ENCODE measurements at places on chromosomes 6 and 20. TPM values are rescaled to one million over a fixed set of nuclear protein-coding genes. Genes with fewer than 3 reads are reported as not detected.

DNA sequence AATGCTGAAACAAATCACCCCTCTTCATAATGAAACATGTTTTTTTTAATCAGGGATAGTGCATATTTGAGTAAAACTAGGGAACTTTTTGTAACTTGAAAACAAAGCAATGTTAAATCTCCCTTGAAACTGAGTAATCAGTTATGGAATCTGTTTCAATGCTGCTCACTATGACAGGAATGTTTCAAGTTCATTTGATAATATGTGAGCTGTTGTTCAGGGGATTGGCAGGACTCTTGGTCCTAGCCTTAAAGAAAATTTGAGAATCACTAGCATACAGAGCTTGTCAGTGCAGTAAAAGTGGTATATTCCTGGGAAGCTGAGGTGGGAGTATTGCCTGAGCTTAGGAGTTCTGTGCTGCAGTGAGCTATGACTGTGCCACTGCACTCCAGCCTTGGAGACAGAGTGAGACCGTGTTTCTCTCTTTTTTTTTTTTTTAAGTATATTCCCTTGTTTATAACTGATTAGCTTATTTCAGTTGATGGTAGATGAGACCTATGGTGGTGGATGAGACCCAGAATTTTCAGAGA lies 21.6 kb upstream of the CALHM6 start:
- DNase-seq = no peak
- no peak overlapping the region for H3K27ac ChIP-seq
- no peaks in the 10 kb centered on the region for H3K4me1 ChIP-seq
- H3K4me3 ChIP-seq = no peak overlapping the region

Gene BCAS1
- total RNA-seq = 0.10 TPM

- H3K4me3 ChIP-seq = no peak overlapping the region
- no peak overlapping the region for H3K27ac ChIP-seq
- no peaks in the 10 kb centered on the region for H3K36me3 ChIP-seq
- H3K27me3 ChIP-seq = no peaks in the 10 kb centered on the region
- no peak for DNase-seq
- H3K4me1 ChIP-seq = no peaks in the 10 kb centered on the region
These were observed 1143.9 kb upstream of the GJE1 start for GRCh38 chr6:140988780-140989179.

Gene RIN2
- total RNA-seq = 0.57 TPM

Gene TRIM15
- not detected for total RNA-seq

GRCh38 chr6:109091314-109092024 lies 3.2 kb downstream of the SESN1 start:
- peaks cover 21% of the 10 kb centered on the region for H3K4me1 ChIP-seq
- no peak for DNase-seq
- H3K36me3 ChIP-seq = peaks cover 11% of the 10 kb centered on the region
- H3K27ac ChIP-seq = no peak overlapping the region

Gene ACTL10
- 1.2 TPM for total RNA-seq

GRCh38 chr6:143037470-143037869 lies 23.2 kb upstream of the AIG1 start:
- H3K4me1 ChIP-seq = no peaks in the 10 kb centered on the region
- H3K4me3 ChIP-seq = no peak overlapping the region
- peaks cover 4% of the 10 kb centered on the region for H3K27me3 ChIP-seq
- no peaks in the 10 kb centered on the region for H3K36me3 ChIP-seq
- DNase-seq = no peak

DNA sequence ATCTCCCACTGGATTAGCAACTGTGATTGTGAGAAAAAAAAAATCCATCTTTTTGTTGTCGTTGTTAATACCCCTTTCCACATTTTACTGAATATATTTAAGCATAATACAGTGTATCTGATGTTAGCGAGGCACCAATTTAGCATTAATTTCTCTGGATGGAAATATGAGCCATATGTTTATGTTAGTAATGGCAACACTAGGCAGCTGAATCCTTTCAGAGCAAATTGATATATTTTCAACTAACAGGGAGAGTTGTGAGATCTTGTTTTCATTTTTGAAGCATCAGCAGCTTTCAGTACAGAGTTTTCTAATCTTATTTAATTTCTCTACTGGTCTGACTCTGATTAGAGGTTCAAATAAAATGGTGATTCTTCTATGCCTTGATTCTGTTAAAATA lies 84.8 kb upstream of the HDAC2 start:
- no peaks in the 10 kb centered on the region for H3K4me1 ChIP-seq
- H3K36me3 ChIP-seq = no peaks in the 10 kb centered on the region
- DNase-seq = no peak
- H3K27ac ChIP-seq = no peak overlapping the region

Gene ARMC12
- total RNA-seq = 1.8 TPM

- H3K27ac ChIP-seq = no peak overlapping the region
- H3K4me3 ChIP-seq = no peak overlapping the region
- H3K27me3 ChIP-seq = peaks cover 67% of the 10 kb centered on the region
- H3K36me3 ChIP-seq = no peaks in the 10 kb centered on the region
These were observed 7.4 kb downstream of the POU3F2 start for GRCh38 chr6:98841621-98842341.

Gene COL21A1
- total RNA-seq = not detected

DNA sequence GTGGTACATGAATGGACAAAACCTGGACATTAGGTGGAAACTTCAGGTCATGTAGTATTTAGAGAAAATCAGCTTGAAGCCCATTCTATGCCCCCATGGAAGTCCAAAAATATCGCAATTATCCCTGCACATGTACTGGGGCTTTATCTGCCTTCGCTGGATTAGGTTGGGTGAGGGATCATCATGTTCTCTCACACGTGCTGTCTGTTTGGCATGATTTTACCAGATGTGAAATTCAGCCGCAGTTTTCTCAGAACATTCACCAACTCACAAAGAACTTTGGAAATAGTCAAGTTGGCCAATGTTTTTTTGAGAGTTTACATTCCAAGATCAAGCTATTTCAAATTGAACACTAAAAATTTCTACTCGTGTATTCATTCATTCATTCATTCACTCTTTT lies 459.8 kb upstream of the CITED2 start:
- H3K4me1 ChIP-seq = no peaks in the 10 kb centered on the region
- no peak overlapping the region for H3K27ac ChIP-seq
- no peaks in the 10 kb centered on the region for H3K27me3 ChIP-seq
- no peaks in the 10 kb centered on the region for H3K36me3 ChIP-seq
- DNase-seq = no peak

- H3K4me3 ChIP-seq = peak within 1 kb of the TSS; percentile 80
- H3K27ac ChIP-seq = no peak within 1 kb of the TSS
- H3K36me3 ChIP-seq = no peaks in the 10 kb centered on the region
- H3K27me3 ChIP-seq = peaks cover 4% of the 10 kb centered on the region
- DNase-seq = peak; percentile 26
These were observed at the start of gene POM121L2 for GRCh38 chr6:27312146-27312949. Gene POM121L2 (minus strand): TSS chr6:27312273. CDS start chr6:27312170, 103 bp downstream.

Gene DNAH8
- 0.05 TPM for total RNA-seq

- peak overlapping the region; percentile 53 for H3K4me3 ChIP-seq
- no peak for DNase-seq
- peaks cover 12% of the 10 kb centered on the region for H3K36me3 ChIP-seq
- H3K27ac ChIP-seq = peak overlapping the region; percentile 58
These were observed 1.0 kb downstream of the HELZ2 start for GRCh38 chr20:63572788-63573646.

Measured in naive thymus-derived CD4-positive, alpha-beta T cell (primary cell).